Activated CD4-positive, CD25-positive, alpha-beta regulatory T cell (primary cell): ENCODE measurements at places on chromosomes 7 and 10.
A peak's percentile ranks its signal among the peaks of the same experiment; 100 is the strongest.

DNA sequence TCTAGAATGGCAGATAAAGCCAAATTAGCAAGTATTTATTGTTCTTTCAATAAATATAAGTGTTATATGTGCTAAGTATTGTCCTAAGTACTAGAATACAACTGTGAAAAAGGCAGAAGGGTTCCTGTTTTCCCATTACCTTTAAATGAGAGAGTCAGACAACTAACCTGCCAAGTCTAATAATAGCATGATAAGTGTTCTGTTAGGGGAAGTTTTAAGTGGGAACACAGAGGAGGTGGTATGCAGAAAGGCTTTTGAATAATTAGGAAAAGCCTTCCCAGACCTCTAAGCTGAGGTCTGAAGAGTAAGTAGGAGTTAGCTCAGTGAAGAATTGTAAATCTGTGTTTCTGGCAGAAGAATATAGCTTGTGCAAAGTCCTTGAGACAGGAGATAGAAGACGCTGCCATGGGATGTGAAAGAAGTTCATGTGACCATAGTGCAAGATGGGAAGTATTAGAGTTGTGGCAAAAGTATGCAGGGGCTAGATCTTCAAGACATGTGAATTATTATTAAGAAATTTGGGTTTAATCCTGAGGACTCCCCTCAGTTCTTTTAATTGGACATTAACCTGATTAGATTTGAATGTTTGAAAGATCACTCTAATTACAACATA is 12.5 kb downstream of the SHOC2 start:
- DNase-seq: no peak

- DNase-seq: no peak
These were observed 383.9 kb downstream of the AUTS2 start for GRCh38 chr7:69982197-69982596.

GRCh38 chr10:43389867-43390266 is 18.4 kb downstream of the FXYD4 start:
- no peak for DNase-seq

- no peak for DNase-seq
These were observed 19.3 kb downstream of the FRMD4A start for GRCh38 chr10:14311206-14311957.

DNA sequence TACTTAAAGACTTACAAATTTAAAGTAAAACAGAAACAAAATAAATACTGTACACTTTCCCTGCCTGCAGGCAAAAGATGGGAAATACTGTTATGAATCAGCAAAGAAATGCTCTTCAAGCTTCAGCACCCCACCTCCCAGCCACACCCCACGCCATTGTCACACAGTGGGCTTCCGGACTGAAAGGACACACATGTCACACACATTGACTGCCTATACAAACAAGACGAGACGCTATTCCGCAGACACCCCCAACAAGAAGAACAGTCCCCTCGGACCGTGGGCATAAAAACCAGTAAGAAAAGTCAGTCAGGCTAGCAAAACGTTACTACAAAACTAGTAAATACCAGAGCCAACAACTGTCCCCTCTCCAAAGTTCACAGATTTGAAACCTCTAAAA is 22.2 kb upstream of the PARP12 start:
- no peak for DNase-seq

GRCh38 chr10:110893559-110894179 is 21.9 kb downstream of the PDCD4 start:
- no peak for DNase-seq

DNA sequence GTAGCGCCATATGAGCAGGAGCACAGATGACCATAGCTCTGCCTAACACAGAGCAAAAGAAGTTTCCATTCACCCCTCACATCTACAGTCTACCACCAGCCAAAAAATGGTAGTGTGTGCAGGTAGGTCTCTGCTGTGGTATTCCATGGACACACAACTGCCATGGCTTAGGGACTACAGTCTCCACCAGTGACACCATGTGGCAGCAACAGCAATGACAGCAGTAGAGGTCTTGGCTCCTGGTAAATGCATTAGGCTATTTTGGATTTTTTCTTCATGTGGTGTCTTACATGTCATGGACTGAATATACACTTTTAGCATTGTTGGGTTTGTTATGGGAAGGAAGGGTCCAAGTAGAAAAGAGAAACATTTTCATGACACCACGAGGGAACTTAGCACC is 70.1 kb upstream of the CABCOCO1 start:
- no peak for DNase-seq

DNA sequence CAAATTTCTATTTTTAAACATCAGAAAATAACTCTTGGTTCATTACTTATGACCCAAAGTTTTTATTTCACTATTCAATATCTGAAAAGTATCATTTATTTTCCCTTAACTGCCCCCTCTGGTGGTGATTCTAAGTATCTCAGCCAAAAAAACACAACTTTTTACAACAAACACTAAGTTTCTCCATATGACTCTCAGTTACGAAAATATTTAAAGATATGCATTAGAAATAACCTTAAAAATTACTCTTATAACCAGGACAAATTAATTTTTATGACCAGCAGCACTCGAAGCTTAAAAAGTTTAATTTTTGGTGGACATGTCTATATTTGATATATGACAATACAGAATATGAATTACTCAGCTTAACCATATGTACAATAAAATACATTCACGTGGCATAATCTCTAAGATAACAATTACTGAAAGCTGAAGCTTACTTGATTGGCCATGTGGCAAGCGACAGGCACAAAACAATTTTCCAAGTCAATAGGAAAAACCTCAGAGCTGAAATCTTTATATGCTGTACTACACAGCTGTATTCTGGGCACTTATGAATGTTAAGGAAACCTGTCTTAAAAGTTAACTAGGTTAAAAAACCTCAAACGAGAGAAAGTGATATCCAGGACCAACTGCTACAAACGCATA is 2.3 kb downstream of the HNRNPA2B1 start:
- no peak for DNase-seq

- DNase-seq: no peak
These were observed 456 bp upstream of the ACHE start for GRCh38 chr7:100895956-100896731.

DNA sequence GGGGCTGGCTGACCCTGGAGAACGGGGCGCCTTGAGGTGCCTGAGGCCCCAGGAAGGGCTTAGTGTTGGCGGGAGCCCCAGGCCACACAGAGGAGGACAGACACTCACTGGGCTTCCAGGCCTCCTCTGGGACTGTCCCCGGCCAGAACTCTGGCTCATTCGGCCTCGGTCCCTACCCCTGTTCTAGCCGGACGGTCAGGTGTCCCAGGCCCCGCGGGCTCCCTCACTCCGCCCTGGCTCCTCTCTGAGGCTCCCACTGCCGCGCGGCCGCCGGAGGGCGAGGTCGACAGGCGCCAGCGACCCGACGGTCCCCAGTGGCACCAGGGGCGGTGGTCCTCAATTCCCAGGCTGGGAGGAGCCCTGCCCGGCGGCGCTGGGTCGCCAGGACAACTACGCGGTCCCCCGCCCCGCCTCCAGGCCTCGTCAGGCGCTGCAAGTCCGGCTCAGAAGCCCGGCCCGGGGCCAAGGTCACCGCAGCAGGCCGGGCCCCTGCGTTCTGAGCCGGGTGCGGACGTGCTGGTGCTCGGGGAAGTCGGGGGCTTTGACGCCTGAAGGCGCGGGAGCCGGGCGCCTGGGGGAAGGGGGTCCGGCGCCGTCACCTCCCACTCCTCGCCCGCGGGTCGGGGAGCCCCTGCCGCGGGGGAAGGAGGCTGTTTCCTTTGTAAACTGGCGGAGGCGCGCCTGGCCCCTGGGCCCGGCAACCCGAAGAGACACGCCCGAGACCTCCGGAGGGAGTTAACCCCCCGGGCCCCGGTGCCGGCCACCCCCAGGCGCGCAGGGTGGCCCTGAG is 1.1 kb upstream of the PWWP2B start:
- no peak for DNase-seq

DNA sequence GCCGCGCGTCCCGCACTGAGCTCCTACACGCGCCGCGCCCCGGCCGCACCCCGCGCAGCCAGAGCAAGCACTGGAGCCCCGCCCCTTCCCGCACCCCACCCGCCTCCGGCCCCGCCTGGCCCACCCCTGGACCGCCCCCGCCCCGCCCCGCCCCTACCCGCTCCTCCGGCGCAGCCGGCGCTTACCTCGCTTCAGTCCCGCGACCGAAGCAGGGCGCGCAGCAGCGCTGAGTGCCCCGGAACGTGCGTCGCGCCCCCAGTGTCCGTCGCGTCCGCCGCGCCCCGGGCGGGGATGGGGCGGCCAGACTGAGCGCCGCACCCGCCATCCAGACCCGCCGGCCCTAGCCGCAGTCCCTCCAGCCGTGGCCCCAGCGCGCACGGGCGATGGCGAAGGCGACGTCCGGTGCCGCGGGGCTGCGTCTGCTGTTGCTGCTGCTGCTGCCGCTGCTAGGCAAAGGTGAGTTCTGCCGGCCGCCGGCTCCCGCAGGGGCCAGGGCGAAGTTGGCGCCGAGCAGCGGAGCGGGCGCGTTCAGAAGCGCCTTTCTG is at the start of gene RET:
Gene RET (plus strand): TSS at position 194 of the 545 bp plus-strand sequence. CDS start 190 bp downstream, at position 384.
- no peak for DNase-seq

DNA sequence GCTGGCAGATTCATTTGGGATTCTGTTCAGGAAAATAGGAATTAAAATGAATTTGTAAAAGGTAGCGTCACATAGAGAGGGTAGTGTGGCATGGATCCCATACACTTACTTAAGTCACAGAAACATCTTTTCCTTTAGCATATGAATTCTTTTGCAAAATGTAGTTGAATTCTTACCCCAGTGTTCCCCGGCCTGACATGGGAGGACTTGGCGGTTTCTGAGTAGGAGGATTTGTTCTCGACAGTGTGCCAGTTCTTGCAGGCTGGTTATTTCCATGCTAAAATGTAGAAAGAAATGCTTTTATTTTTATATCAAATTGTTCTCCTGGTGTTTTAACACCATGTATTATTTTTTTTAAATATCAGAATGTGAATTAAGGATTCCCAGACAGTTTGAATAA is 72.6 kb downstream of the PDSS1 start:
- no peak for DNase-seq

GRCh38 chr7:99040104-99040958 is 103.6 kb downstream of the SMURF1 start:
- peak; percentile 35 for DNase-seq

DNA sequence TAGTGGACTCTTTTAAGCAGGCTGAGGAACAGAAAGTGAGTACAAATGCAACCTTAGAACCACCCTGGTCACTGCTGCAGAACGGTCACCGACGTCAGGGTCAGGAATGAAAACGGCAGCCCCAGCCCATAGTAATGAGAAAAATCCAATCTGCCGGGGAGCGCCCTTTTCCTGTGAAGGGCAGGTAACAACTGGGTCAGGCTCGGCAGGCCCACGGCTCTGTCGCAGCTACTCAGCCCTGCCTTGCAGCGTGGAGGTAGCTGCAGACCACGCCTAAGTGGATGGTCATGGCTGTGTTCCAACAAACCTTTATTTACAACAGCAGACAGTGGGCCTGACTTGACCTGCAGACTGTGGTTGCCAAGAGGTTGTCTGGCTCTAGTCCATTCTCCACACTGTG is 563.2 kb downstream of the DNAJB6 start:
- no peak for DNase-seq

DNA sequence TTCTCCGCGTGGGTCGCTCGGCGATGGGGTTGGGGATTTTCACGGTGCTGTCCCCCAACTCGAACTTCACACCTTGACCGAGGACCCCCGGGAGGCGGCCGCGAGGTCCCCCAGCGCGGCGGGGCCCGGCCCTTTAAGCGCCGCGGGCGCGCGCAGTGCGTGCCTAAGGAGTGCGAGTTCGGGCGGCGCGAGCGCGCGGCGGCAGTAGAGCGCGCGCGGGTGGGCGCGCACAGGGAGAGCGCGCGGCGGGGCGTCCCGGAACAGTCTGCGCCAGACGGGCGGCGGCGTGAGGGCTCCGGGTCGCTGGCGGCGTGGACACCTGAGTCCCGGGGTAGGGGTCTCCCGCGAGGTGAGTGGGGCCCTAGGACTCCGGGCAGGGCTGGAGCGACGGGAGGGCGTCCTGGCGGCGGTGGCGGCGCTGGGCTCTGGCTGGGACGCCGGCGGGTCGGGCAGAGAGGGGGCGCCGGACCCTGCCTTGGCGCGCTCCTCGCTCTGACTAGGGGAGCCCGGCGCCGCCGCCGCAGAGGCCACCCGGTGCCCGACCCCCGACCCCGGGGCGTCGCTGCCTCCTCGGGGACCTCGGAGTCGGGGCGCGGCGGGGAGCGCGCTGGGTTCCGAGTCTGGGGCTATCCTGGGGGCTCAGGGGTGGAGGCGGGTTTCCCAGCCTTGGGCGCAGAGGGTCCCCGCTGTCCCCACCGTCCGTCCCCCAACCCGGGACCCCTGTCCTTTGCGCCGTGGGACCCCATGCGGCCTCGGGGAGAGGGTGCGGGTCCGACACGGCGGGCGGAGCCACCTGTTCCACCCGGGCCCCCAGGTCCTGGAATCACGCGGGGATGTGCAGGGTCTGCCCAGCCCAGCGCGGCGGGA is at the start of gene PROSER2:
Gene PROSER2 (plus strand): TSS at position 235 of the 867 bp plus-strand sequence. CDS start 28,722 bp downstream, outside the sequence.
- DNase-seq: peak; percentile 15

GRCh38 chr7:132575419-132575981 is 770 bp downstream of the PLXNA4 start:
- no peak for DNase-seq

- DNase-seq: peak; percentile 49
These were observed 112.7 kb downstream of the SLIT1 start for GRCh38 chr10:97072851-97073665.

DNA sequence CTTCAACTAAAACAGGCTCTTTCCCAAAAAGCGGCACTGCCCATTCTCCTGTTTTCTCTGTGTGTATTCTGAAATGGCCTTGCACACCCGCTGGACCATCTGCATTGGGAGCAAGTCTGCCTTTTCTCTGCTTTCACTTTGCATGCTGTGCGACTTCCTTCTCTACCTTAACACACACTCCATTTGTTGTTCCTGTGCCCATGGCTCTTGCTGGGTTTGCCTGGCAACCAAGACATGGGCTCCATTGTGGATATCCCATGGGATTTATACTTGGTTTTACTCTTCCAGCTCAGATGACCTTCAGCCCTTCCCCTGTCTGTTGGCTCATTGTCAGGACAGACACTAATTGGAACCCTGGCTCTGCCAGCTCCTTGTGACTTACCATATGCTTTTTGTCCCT is 465.3 kb downstream of the REEP3 start:
- DNase-seq: no peak

DNA sequence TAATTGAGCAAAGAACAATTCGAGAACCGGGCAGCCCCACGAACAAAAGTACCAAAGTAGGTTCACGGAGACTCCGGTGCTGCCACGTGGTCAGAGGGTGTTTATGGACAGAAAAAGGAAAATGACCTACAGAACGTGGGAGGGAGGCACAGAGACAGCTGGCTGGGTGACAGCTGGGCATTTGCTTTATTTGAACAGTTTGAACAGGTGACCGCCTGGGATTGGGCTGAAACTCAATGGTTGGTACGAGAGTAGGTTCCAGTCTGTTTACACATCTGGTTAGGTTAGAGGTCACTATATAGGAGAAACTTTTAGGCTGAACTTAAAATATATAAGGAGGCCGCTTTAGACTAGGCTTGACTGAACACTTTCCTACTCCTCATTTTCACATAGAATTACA is 50.6 kb upstream of the CELF2 start:
- no peak for DNase-seq

DNA sequence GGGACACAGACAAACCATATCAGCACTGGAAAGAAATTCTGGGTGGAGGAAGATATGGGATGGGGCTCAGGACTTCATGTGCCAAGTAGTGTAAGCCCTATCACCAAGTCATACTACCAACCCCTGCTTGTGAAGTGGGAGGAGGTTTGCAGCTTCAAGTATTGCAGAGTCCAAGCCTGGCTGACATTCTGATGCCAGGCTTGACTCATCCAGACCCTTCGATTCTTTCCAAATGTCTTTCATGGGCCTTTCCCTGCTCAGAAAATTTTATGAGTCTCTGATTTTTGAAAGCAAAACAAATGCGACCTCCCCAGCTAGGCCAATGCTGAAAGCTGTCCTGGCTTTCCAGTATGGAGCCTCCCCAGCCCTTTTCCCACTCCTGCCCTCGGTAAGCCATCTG is 45.1 kb upstream of the SMNDC1 start:
- no peak for DNase-seq

- no peak for DNase-seq
These were observed 30.1 kb downstream of the SMNDC1 start for GRCh38 chr10:110274647-110275046.
